Fibroblast of skin of scalp (primary cell): ENCODE measurements at places on chromosomes 7 and 10.

DNA sequence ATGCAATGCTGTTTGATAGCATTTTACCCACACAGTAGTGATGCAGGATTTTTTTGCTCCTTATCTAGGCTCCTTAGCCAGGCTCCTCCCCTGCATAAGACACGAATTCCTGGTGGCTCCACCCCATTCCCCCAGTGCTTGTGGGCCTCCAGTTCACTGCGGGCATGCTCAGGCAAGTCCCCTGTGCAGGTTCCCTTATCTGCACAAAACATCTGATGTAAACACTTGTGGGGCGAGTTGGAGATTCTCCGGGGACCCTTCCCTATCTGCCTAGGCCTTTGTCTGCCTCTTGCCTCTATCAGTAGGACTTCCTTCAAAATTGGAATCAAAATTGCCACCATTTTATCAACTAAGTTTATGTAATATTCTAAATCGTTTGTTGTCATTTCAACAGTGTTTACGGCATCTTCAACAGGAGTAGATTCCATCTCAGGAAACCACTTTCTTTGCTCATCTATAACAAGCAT is 5.4 kb upstream of the STK17A start:
- DNase-seq = no peak

GRCh38 chr10:131022981-131023380 is 288.5 kb downstream of the TCERG1L start:
- DNase-seq = no peak

GRCh38 chr7:75565132-75565837 is 73.2 kb downstream of the SPDYE5 start:
- peak; percentile 91 for DNase-seq

DNA sequence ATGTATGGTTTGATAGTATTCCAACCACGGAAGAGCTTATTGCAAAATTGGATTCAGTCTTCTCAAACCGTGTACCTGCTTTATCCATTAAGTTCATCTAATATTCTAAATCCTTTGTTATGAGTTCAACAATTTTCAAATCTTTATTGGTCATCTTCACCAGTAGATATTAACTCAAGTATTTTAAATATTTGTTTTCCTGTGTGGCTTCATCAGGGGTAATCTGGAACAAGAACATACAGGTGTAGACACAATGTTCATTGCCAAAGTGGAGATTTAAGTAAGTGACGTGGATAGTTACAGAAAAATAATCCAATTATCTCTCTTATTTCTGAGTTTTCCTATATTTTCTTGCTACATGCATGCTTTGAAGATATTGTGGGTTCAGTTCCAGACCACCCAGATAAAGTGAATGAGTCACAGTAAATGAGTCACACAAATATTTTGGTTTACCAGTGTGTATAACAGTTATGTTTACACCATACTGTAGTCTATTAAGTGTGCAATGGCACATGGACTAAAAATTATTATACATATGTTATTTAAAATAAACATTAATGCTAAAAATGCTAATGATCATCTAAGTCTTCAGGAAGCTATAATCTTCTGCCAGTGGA is 429.0 kb upstream of the POT1 start:
- no peak for DNase-seq

DNA sequence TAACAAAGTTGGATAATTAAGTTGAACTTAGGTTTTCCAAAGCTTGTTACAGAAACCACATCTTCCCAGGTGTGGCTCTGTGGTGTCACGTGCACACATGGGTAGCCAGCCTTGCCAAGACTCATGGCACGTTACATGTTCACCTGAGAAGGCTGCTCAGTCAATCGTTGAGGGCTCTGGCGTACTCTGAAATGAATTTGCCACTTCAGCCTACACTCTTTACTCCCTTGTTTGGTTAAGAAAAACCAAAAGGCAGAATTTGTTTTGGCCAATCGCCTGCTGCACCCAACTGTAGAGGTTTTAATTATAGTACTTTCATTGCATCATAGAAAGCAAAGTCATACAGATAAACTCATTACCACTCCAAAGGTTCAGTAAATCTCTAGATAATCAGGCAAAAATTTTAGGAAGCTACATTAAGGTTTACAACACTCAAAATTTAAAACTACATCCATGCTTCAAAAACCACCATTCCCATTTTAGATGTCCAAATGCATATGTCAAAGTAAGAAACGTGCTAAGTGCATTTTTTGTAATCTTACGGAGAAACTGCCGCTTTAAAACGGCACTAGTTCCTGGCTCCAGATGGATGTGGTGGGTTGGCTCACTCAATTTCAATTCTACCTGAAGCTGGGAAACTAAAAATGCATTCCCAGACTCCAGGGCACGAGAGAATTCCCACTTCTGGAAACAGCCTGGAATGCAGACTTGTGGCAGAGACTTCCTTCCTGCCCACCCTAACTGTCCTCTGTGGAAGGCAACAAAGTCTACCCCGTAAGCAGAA is 88.4 kb downstream of the DIP2C start:
- DNase-seq = peak; percentile 70

GRCh38 chr7:41811941-41812340 is 109.1 kb upstream of the INHBA start:
- DNase-seq = no peak

- peak; percentile 22 for DNase-seq
Observed at GRCh38 chr7:155291045-155291530, 6.6 kb upstream of the INSIG1 start.

- DNase-seq = no peak
Observed at GRCh38 chr7:43111630-43112458, 603 bp upstream of the HECW1 start.

DNA sequence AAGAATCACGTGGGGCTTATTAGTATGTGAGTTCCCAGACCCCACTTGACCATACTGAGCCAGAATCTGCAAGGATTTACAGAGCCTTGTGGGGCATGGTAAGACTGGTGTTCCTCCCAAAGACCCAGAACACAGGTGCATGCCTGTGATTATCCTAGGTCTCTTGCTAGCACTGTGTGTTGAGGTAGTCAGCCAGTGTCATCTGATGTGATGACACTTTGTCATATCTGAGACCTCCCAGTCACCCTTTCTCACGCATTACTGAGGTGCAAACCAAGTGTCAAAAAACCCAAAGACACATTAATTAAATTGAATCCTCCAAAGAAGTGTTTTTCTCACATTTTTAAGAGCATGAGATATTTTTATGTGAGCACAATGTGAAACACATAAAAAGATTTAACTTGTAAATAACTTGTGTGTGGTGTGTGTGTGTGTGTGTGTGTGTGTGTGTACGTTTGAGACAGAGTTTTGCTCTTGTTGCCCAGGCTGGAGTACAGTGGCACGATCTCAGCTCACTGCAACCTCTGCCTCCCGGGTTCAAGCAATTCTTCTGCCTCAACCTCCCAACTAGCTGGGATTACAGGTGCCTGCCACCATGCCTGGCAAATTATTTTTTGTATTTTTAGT is 162.0 kb upstream of the PRPS1L1 start:
- DNase-seq = no peak

DNA sequence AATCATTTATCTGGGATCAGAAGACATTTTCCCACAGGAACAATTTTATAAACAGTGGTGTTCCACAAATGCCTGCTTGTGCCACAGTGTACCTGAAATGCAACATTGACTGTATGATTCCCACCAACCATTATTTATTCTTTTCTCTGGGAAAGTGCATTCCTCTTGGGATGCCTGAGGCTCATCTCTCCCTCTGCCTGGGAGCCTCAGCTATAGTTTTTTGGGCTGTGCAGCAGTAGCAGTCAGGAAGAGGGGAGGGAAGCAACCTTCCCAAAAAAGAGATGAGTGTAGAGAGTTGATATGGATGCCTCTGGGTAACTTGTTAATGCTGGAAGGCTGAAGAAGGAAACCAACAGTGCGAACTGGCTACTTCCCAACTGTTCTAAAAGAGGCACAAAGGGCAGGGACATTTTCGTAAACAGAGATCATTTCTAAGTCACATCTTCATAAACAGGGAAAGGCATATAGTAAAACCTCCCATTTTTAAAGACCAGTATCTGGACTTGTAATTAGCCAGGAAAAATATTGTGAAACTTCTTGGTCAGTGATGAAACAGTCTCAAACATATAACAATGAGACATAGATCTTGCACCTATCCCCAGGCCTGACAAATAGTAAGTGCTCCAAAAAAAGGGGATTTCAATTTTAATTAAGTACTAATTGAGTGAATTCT is 1.4 kb upstream of the CALD1 start:
- DNase-seq = peak; percentile 48

- peak; percentile 56 for DNase-seq
Observed at GRCh38 chr7:129169171-129169671, 19.2 kb upstream of the SMO start.
